ENCODE measurements at places on chromosomes 16 and 17.

- no peak for DNase-seq
Measured at GRCh38 chr17:1509290-1509881, 7.0 kb downstream of the INPP5K start.

DNA sequence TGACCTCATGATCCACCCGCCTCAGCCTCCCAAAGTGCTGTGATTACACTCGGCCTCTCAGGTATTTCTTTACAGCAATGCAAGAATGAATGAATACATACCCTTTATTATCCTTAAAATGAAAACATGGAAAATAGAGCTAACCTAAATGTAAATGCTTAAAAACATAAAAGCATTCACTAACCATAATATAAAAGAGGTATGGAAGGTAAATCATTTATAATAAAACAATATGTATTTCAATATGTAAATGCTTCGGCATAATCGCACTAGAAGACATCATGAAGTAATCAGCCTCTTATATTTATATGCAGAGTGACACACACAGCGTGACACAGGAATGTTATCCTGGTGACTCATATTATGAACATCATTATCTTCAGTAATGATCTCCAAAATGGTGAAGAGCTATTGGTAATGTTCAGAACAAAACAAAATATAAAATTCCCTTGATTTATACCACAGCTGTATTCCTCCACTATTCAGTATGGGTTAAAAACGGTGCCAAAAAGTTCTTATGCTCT lies 53.9 kb downstream of the AIPL1 start:
- no peak for DNase-seq

DNA sequence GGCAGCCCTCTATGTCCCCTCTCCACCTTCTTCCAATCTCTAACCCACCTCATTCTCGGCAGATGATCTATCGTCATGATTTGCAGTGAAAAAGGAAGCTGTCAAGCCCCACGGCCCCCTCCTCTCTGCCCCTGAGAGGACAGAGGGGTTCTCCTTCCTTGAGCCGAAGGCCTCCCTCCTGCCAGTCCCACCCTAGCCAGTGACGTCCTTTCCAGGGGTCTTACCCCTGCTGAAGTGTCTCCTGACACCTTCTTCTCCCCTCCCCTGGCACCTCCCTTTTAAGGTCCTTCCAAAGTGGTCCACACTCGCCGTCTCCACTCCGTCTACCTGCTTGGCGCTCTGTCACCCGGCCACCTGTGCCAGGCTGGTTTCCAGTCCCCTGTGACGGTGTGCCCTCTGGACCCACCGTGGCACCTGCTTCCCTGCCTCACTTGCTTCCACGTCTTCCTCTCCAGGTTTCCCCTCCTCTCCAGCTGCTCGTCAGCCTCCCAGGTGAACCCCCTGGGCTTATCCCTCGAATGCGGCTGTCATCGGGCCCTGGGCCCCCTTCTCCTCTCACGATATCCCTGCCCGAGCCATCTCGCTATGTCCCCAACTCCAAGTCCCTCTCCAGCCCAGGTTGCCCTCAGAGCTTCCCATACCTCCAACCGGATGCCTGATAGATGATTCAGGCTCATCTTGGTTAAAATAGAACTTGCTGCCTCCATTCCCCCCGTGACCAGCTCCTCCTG lies 5.7 kb downstream of the CCDC102A start:
- DNase-seq: no peak

DNA sequence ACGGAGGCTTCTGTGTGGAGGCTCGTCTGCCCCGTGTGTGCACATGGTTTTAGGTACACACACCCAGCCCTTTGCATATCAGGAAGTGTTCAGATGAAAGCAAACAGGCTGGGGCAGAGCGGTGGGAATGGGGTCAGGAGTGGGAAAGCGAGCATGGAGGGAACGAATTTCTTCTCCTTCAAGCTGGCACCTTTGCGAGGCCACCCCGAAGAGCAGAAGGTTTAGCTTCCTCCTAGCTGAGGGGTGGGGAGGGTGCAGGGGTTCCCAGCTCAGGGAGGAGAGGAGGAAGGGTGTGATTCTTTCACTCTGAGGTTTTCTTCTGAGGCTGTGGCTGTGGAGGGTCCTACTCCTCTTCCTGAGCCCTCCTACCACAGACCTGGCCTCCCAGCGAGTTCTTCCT lies 83.6 kb downstream of the ABR start:
- DNase-seq: no peak

DNA sequence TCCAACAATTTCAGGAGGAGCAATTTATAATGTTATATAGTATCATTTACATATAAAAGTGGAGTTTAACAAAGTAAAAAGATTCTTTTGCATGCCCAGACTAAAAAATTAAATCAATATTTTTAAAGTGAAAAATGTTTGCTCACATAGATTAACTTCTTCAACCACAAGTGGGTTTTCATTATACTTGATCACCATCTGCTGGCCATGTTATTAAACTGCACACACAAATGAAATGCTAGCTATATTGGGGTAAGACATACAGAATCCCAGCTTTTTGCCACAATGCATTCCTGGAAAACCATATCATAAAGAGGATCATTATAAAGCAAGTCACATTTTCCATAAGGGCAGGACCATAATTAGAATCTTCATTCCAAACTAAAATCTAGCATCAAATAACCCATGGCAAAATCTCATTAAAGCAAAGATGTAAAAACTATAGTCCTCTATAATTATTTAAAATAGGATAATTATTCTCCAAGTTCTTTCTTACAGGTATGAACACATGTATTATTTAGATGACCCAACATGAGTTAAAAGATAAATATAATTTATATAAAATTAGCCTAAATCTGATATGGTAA lies 26.3 kb downstream of the CEP112 start:
- peak; percentile 55 for DNase-seq

DNA sequence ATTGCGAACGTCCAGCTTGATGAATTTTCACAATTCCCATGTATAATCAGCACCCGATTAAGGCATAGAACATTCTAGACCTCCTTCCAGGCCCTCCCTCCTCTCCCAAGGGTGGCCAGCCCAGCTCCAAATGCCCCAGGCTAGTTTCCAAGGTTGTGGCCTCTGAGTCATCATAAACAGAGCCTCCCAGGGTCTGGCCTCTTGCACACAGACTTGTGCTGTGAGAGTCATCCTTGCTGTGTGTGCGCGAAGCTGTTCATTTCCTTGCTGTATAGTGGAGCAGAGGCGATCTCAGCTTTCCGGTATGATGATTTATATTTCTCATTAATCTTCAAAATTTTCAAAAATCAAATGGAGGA lies 20.5 kb upstream of the JPH3 start:
- no peak for DNase-seq

All from NCI-H1105 treated with DMSO at 0.1 percent for 48 hours (cell line).